AG09309 (cell line): ENCODE measurements at places on chromosomes 1 and 21.

- no peak for DNase-seq
Measured at GRCh38 chr1:59045137-59045536, 251.8 kb upstream of the FGGY start.

DNA sequence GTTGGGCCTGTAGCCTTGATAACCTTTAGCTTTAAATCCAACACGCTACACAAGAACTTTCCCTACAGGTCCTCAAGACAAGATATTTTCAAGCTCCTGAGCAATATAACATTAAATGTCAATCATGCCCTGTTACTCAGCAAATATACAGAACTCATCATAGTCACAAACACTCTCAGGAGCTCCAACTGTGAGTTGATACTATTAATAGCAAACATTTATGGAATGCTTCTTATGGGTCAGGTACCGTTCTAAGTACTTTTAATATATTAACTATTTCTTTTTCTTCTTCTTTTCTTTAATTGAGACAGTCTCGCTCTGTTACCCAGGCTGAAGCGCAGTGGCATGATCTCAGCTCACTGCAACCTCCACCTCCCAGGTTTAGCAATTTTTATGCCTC, 10.1 kb downstream of the EYA3 start:
- DNase-seq, result no peak

DNA sequence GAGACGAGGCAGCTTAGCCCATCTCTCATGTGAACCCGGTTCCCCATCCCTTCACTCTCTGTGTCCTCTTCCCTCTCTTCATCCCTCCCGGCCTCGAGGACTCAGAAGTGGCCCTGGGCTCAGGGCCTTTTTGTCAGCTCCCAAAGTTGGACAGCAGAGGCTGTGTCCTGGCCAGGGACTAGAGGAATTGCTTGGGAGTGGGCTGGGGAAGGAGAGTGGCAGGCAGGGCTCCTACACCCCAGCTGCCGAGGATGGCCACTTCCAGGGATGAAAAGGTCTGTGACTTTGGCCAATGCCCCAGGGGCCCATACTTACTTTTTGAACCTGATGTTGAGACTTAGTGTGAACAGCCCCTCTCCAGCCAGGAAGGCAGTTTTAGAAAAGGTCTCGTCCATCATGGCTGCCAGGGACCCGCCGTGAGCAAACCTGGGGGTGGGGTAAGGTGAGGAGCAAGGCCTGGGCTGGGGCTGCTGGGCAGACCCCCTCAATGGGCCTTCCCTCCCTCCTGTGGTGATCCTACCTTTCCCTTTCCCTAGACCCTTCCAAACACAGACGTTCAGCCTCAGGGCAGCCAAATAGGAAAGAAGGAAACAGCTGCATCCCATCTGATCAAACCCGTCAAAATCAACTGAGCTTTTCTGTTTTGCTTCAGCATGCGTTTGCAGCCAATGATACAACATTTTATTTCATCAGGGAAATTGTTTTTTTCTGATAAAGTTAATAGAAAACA, 5.5 kb downstream of the THEM5 start:
- DNase-seq, result no peak

DNA sequence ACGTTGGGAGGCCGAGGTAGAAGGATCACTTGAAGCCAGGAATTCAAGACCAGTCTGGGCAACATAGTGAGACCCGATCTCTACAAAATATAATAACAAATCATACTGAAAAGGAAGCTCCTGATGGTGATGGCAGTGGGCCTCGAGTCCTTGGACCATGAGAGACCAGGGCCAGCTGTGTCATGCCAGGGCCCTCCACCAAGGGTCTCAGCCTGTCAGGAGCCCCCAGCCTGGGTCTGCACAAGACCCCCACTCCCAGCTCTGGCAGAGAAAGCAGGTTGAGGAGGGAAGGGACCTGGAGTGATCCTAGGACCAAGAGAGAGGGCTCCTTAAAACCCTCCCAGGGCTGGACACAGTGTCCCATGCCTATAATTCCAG, 6.7 kb upstream of the CTRC start:
- no peak for DNase-seq

- DNase-seq, result peak; percentile 66
Measured at GRCh38 chr1:149888247-149888998, 10.9 kb upstream of the BOLA1 start.

DNA sequence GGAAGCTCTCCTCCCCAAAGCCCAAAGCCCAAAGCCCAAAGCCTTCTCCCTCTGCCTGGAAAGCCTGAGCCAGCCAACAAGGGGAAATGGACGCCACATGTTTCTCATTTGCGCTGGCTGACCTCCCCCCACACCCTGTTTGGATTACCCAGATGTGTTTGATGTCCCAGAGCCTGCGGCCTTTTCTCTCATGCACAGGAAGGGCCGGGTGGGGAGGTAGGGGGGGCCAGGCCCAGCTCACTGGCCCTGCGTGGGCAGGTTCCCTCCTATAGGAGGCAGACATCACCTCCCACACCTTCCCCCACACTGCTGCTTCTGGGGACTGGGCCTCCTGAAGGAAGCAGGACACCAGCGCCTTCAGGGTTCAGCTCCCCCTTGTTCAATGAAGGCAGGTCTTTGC, 116.3 kb downstream of the NAV1 start:
- peak; percentile 79 for DNase-seq

DNA sequence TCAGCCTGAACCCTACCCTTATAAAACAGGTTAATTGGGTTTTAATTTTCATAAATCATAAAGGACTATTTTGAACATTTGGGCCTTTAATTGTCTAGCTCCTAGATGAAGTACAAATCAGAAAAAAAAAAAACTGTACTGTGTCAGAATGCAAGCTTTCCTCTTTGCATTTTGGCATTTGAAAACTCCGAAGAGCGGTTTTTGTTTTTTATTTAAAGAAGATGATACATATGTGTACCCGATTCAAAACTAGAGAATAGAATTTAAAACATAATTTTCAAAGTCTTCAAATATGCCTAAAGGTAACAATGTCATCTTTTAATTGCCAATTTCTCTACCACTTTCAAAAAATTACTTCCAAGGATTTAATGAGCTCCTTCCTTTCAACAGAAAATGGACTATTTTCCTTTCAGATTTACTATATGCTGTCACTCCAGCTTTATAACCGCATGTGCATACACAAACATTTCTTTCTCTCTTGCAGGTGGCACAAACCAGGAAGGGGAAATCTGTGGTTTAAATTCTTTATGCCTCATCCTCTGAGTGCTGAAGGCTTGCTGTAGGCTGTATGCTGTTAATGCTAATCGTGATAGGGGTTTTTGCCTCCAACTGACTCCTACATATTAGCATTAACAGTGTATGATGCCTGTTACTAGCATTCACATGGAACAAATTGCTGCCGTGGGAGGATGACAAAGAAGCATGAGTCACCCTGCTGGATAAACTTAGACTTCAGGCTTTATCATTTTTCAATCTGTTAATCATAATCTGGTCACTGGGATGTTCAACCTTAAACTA, 33.7 kb downstream of the MRPL39 start:
- peak; percentile 68 for DNase-seq

DNA sequence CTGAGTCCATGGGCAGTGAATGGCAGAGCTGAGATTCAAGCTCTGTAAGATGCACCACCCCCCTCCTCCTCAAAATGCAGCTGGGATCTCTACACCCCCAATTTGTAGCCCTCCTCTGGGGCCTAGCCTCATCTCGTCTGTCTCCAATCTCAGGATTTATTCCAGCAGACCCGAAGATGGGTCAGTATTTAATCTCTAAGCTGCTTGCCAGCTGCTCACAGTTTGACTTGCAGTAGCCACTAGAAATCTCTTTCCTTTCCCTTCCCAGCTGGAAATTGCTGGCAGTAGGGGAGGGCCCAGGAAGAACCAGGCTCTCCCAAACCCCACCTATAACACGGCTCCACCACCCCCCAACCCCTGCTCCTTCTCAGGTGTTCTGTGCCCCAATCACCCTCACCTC, 1.5 kb downstream of the LACTBL1 start:
- DNase-seq, result no peak

DNA sequence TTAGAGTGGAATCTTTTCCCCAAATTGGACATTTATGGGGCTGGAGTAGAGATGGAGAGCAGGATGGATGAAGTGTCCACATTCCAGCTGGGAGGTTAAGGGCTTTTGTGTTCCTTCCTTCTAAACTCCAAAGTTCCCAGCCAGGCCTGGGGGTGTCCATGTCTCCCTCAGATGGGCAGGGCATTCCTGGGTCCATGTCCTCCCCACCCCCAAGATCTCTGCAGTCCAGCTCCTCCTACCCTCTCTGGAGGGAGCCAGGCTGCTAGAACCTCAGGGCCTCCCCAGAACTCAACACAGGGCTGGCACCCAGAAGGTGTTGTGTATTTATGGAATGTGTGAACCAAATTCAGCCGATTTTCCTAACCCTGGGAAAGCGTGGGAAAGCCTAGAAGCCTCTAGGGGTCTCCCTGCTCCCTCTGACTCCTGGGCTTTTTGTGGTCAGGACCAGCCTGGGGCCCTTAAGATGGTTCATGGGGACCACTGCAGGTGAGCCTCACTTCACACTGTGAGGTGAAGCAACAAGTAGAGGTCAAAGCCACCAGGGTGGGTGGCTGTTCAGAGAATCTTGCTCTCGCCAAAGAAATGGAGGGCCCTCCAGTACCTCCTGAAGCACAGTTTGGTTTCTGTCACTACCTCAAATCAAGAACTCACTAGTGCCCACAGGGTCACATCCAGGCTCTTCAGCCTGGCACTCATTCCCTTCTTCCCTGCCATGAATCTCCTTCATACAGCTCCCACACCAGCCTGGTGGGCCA, 54.8 kb downstream of the GLIS1 start:
- no peak for DNase-seq

DNA sequence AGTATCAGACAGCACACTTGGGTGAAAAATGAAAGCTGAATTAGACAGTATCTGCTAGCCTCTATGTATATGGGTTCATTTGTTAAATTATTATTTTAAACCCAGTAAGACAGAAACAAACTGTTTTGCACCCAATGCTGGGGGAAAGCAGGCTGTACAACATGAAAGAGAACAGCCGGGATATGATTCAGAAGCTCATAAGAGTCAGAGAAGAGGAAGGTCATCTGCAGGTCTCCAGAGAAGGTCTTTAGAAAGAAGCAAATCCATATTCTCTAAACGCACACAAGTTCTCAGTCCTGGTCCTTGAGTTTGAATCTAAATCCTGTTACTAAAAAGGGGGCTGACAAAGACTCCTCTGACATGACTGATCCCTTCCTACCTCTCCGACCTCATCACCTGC, 155.1 kb downstream of the SIPA1L2 start:
- no peak for DNase-seq

GRCh38 chr21:45598109-45598508, 45.4 kb upstream of the PCBP3 start:
- DNase-seq, result no peak

GRCh38 chr1:209747580-209748262, 8.1 kb upstream of the TRAF3IP3 start:
- DNase-seq, result peak; percentile 80
